ENCODE measurements at places on chromosomes 7 and 10.
A peak's percentile ranks its signal among the peaks of the same experiment; 100 is the strongest.

DNA sequence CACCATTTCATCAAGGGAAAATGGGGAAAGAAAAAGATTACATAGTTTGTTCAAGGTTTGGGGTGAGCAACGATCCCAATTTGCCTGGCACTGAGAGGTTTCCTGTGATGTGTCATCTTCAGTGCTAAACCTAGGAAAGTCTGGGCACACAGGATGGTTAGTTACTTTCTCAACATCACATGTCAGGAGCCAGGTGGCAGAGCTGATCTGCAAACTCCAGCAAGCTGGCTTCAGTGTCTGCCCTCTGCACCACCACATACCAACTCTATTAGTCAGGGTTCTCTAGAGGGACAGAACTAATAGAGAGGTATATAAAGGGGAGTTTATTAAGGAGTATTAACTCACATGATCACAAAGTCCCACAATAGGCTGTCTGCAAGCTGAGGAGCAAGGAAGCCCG lies 11.3 kb downstream of the ADAM12 start:
- DNase-seq = no peak

DNA sequence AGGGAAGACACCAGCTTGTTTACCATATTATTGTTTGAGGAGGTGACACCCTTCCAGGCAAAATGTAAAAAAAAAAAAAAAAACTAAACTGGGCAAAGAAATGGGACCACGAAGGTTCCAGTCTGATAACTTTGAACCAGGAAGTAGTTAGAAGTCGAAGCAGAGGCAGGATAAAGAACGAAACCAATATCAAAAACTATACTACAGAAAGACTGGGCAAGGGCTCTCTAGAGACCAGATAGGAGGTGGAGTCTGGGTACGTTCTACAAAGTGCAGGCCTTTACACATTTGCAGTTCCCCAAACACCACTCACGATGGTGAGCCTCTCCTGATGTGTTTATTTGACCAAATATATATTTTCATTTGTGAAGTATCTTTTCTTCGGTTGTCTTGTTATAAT lies 125.7 kb upstream of the CDK1 start:
- no peak for DNase-seq

DNA sequence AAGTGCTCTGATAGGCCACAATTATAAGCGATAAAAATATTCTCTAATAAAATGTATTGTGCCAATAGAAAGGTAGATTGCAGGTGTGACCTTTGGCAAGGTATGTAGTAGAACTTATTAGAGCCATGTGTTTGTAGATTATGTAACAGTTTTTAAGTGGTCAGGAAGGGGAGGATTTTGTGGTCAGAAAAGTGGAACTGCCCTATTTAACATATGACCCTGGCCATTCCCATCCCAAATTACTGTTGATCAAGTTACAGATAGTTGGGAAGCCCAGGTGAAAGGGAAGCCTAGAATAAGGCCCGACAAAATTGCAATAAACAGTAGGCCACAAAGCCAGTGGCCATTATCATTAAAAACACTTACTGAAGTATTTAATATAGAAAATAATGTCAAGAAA lies 89.2 kb downstream of the SPAG6 start:
- DNase-seq = no peak

GRCh38 chr7:44068054-44068453 lies 2.7 kb upstream of the PGAM2 start:
- no peak for DNase-seq

- DNase-seq = no peak
These were observed 63.6 kb upstream of the NKX6-2 start for GRCh38 chr10:132849546-132850031.

DNA sequence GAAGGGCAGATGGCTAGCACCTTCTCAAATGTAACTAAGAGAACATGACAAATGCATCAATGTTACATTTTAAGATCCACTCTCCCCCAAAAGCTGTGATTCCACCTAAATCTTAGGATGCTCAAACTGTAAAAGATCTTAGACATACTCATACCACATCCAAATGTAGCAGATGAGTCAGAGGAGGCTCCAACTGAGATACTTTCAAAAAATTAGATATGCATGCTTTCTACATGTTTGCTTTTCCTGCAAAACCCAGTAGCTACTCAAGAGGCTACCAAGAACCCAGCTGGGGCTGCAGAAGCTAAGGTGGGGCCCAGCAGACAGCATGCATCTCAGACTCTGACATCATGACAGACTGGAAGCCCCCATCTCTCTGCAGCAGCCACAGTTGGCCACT lies 31.4 kb upstream of the FRMD4A start:
- DNase-seq = no peak

DNA sequence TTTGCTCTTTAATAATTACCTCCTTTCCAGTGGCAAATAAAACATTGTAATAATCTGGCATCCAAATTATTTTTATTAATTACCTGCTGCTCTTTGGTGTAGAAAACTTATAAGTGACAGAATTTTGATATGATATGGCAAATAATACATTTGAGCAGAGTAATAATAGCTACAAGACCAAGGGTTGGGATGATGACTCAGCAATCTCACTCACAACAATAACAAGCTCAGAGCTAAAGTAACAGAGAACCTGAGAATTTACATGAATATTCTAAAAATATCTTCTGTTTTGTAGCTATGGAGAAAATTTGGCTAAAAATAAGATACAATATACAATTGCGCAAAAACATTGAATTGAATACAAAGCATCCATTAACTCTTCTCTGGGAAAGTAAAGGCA lies 480.8 kb upstream of the COBL start:
- no peak for DNase-seq

DNA sequence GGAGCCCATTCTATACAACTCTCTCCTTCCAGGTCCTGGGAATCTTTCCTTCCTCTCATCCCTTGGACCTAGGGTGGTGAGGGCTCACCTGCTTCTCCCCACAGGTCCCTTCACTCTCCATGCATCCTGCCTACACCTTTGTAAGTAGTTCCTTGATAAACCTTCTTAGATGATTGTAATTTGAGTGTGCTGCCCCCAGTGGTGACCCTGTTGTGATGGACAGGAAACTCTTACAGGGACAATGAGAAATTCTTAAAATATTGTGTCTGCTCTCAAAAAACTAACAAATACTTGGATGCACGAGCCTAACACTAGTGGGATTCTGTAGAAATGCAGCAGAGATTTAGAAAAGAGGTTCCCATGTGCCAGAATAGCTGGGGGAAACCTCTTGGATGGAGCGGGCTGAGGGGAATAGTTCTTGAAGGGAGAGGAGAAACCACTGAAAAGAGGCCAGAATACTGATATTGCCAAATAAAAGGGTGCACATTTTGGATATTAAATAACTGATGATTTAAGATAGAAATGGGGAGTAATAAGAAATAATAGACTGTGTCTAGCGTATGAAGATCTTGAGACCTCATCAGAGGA lies 6.7 kb upstream of the PAXIP1 start:
- no peak for DNase-seq

DNA sequence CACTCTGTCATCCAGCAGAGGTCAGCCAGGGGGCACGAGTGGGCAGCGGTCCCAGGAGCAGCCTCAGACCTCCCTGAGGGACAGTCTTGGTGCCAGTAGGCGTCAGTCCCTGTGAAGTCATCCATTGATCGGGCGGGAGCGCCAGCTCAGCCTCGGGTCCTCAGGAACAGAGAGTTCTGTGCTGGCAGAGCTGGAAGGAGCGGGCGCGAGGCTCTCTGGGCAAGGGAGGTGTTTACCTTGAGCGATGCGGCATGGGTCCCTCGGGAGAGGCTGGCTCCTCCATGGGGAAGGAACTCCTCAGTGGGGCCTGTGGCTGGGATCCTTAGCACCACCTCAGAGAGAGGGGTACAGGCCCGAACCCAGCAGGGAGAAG lies 101.1 kb upstream of the PPIF start:
- peak; percentile 72 for DNase-seq

DNA sequence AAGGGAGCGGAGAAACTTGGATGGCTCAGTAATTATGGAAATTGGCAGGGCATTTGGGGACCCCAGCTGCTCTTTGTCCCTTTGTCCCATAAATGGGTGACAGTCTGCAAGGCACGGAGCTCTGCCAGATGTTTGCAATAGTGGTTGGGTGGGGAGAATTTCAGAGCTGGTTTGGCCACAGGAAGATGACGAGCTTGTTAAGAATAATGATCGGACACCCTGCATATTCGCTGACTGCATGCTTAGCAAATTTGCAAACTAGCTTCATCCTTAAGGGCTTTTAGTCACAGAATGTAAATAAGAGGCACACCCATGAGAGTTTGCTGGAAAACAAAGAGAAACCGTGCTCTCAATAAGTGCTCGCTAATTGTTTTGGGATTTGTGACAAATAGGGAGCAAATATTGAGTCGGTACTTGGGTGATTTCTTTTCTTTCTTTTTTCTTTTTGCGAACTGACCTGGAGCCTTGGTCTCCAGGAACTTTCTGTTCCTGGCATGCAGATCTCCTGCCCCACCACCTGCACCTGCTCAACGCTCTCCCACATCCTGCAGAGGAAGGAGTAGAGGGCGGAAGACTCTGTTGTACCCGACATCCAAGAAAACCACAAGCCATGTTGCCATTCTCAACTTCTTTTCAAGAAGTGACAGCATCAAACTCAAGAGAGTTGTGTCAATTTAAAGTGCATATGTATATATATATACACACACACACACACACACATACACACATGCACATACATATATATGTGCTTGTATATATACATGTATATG lies 238.9 kb downstream of the CAMK1D start:
- no peak for DNase-seq

DNA sequence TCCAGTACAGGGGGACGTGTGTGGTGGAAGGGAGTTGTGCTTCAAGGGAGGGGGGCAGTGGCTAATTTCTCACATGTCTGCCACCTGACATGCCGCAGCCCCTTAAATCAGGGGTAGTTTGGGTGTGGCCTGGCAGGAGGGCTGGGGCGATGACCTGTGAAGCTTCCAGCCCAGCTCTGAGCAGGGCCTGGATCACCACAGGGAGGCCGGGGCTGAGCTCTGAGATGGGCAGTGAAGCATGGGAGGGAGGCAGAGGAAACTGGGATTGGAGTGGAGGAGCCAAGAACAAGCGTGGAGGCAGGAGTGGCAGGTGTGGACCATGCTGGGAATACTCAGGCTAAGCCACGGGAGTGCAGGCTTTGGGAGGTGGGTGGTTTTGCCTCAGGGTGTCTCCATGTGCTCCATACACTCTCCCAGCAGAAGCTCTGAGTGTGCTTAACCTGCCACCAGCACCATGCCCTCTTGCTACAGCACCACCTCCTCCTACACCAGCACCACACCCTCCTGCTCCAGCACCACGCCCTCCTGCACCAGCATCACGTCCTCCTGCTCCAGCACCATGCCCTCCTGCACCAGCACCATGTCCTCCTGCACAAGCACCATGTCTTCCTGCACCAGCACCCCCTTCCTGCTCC lies 99.3 kb upstream of the SHH start:
- DNase-seq = no peak

DNA sequence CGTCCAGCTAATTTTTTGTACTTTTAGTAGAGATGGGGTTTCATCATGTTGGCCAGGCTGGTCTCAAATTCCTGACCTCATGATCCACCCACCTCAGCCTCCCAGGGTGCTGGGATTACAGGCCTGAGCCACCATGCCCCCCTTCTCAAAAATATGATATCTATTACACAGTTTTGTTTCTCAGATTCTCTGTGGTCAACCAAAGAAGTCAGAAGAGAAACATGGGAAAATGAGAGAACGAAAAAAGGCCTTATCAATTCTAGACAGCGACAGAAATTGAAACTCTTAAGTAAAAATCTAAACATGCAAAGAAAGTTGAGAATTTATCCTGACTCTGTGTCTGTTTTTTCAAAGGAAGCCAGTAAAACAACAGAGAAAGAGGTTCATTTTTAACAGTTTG lies 283.8 kb upstream of the PLXDC2 start:
- DNase-seq = no peak

DNA sequence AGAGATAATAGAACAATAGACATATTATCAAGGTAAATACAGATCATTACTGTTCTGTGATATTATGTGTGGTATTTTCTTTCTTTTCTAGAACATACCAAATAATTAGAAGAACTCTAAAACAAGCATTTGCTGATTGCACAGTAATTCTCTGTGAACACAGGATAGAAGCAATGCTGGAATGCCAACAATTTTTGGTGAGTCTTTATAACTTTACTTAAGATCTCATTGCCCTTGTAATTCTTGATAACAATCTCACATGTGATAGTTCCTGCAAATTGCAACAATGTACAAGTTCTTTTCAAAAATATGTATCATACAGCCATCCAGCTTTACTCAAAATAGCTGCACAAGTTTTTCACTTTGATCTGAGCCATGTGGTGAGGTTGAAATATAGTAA lies 185.5 kb downstream of the CFTR start:
- no peak for DNase-seq

GRCh38 chr10:94193466-94193924 lies 169.2 kb downstream of the NOC3L start:
- DNase-seq = no peak

GRCh38 chr7:99184532-99185218 lies 23.2 kb downstream of the KPNA7 start:
- DNase-seq = no peak

- DNase-seq = no peak
These were observed 155.6 kb upstream of the ADO start for GRCh38 chr10:62648921-62649320.

- DNase-seq = no peak
These were observed 8.0 kb downstream of the SAR1A start for GRCh38 chr10:70162151-70162891.

DNA sequence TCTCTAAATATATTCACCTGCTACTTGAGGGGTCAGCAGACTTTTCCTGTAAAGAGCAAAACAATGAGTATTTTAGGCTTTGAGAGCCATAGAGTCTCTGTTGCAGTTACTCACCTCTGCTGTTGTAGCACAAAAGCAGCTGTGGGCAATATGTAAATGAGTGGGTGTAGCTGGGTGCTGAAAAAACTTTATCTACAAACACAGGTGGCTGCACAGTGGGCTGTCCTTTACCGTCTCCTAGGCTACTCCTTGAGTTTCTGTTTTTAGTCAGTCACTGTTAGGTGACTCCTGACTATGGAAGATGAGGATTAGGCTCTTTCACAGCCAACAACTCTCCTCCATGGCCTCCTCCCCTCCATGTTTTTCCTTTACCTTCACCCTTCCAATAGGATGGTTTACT lies 286.1 kb upstream of the C7orf33 start:
- no peak for DNase-seq

DNA sequence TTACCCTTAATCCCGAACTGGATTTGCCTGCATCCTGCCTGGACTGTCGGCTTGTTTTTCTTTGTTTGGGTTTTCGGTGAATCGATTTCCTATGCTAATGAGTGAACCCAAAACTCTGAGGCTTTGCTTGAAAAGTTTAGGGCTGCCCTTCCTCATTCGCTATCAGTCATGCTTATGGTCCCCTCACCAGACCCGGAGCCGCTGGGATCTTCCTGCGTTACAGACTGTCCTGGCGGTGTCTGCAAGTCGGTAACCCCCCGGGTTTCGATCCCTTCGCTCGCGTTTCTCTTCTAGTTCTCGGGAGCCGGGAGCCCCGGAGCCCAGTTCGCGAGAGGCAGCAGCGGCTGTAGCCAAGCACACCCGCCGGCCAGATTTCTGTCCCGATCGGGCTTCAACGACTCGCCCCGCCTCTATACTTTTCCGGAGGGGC lies 2.2 kb downstream of the EMX2 start:
- no peak for DNase-seq

GRCh38 chr7:99409192-99409572 lies 413 bp downstream of the BUD31 start:
- DNase-seq = no peak
